ENCODE measurements at places on chromosomes 7 and 10.

DNA sequence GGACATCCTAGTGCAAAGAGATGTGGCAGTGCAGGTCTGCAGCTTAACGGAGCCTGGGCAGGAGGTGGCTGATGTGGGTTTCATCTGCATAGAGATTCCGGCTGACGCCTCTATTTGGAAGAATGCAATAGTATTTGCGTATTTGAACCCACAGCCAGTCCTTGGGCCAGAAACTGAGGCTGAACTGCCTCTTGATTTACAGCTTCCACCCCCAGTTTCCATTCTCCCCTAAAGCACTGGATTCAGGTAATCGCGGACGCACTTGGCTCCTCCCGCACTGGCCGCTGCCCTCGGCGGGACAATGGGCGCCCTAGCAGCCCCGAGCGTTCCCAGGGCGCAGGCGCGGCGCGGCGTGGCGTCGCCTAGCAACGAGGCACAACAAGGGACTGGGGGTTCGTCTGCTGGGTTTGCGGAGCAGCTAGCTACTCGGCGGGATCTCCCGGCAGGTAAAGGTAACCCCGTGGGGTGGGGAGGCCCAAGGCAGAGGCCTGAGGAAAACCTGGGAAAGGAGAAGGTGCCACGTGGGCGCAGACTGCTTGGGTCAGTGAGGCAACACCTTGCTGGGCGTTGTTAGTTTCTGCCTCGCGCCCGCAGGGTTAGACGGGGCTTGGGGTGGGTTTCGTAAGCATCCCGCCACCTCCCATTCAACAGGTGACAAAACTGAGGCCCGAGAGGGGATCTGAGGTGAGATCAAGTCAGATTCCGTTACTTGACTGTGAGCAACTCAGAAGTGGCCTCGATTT, at the start of gene ARMC3:
Gene ARMC3, plus strand, starts transcription at position 393 of the 743 bp plus-strand sequence. CDS start 3,944 bp downstream, outside the sequence.
- no peak for DNase-seq

DNA sequence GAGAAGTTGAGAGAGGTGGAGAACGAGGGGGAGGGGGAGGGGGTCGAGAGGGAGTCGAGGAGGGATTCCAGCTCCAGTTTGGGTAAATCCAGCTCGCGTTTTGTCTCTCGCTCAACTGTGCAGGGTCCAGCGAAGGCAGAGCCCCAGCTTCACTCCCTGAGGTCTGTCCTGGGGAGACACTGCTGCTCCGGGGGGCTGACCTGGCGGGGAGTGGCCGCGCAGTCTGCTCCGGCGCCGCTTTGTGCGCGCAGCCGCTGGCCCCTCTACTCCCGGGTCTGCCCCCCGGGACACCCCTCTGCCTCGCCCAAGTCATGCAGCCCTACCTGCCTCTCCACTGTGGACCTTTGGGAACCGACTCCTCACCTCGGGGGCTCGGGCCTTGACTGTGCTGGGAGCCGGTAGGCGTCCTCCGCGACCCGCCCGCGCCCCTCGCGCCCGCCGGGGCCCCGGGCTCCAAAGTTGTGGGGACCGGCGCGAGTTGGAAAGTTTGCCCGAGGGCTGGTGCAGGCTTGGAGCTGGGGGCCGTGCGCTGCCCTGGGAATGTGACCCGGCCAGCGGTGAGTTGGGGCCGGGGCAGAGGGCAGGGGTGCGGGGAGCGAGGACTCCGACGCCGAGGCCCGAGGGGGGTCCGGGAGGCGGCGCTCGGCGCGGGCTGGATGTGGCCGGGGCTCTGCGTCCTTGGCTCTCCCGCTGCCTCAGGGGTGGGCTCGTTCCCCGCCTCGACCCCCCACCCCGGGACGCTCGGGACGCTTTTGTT, at the start of gene TET1:
Gene TET1, plus strand, starts transcription at position 152 of the 757 bp plus-strand sequence. CDS start 12,002 bp downstream, outside the sequence.
- DNase-seq = peak; percentile 91

- no peak for DNase-seq
Observed at GRCh38 chr7:85896531-85896930, 709.7 kb upstream of the SEMA3D start.

GRCh38 chr7:141200191-141201108, 126.6 kb downstream of the TMEM178B start:
- DNase-seq = no peak

DNA sequence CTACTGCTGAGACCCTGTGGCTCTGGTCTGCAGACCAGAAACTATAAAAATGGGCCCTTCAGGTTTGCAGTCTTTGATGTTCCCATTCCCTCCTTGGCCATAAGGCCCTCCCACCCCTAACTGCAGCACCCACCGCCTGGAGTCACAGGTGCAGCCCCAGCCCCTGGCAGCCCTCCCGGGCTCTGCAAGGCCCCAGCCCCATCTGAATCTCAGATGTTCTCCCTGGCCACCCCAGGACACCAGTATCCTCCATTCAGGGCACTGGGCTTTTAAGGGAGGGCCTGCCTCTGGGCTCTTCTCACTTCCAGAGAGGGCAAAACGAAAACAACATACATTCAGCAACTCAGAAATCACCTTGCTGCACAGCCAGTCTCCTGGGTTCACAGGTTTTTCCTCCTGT, 107.7 kb upstream of the RET start:
- DNase-seq = no peak

- no peak for DNase-seq
Observed at GRCh38 chr7:99218406-99219184, 10.7 kb upstream of the KPNA7 start.

- DNase-seq = no peak
Observed at GRCh38 chr7:11485636-11486035, 346.4 kb downstream of the THSD7A start.

DNA sequence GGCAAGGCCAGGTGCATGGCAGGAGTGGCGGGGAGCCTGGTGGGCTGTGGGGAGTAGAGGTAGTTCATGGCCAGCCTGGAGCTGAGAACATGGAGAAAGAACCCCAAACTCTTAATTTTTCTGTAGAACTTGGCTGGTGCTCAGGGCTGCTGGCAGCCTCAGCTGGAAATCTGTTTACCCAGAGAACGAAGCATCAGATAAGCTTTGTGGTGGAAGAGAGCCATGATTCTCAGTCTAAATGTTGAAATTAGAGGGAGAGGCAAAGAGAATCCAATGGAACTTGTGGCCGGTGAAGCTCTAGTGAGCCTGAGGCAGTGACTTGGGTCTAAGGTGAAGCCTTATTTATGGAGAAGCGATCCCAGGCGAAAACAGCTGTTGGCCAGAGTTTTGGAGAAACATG, 126.4 kb downstream of the CCDC3 start:
- no peak for DNase-seq

- peak; percentile 67 for DNase-seq
Observed at GRCh38 chr7:50304911-50305582, 531 bp downstream of the IKZF1 start.

- no peak for DNase-seq
Observed at GRCh38 chr7:115269486-115269885, 347.6 kb downstream of the MDFIC start.

DNA sequence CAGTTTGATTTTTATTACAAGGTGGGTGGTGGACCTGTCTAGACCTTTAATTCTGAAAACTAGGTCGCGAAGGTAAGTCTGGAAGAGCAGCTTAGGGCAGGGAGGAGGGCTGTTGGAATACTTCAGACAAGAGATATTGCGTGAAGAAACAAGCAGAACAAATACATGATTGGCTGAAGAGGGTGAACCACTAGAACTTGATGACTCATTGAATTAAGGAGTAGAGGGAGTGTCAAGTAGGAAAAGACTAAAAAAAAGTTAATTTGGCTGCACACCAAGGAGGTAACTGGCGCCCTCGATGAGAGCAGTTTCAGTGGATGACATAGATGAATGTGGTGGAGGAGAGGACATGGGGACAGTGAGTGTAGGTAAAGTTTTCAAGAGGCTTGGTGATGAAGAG, 41.3 kb downstream of the WNT2 start:
- peak; percentile 7 for DNase-seq

DNA sequence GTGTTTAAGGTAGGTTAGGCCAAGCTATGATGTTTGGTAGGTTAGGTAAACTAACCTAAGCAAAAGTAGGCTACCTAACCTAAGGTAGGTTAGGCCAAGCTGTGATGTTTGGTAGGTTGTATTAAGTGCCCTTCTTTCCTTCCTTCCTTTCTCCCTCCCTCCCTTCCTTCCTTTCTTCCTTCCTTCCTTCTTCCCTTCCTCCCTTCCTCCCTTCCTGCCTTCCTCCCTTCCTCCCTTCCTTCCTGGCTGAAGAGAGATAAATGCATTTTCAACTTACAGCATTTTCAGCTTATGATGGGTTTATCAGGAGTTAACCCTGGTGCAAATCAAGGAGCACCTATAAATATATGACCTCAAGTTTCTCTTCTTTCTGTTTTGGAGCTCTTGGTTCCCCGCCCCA, 56.2 kb downstream of the SND1 start:
- no peak for DNase-seq

GRCh38 chr7:30789334-30789711, 18.1 kb downstream of the MINDY4 start:
- DNase-seq = peak; percentile 34

GRCh38 chr7:125927556-125927955, 997.9 kb upstream of the POT1 start:
- peak; percentile 15 for DNase-seq

- DNase-seq = no peak
Observed at GRCh38 chr7:90225181-90225580, 13.6 kb downstream of the STEAP2 start.

GRCh38 chr10:3805791-3806461, 20.9 kb upstream of the KLF6 start:
- peak; percentile 76 for DNase-seq

GRCh38 chr7:46448478-46448877, 527.4 kb upstream of the IGFBP3 start:
- no peak for DNase-seq

DNA sequence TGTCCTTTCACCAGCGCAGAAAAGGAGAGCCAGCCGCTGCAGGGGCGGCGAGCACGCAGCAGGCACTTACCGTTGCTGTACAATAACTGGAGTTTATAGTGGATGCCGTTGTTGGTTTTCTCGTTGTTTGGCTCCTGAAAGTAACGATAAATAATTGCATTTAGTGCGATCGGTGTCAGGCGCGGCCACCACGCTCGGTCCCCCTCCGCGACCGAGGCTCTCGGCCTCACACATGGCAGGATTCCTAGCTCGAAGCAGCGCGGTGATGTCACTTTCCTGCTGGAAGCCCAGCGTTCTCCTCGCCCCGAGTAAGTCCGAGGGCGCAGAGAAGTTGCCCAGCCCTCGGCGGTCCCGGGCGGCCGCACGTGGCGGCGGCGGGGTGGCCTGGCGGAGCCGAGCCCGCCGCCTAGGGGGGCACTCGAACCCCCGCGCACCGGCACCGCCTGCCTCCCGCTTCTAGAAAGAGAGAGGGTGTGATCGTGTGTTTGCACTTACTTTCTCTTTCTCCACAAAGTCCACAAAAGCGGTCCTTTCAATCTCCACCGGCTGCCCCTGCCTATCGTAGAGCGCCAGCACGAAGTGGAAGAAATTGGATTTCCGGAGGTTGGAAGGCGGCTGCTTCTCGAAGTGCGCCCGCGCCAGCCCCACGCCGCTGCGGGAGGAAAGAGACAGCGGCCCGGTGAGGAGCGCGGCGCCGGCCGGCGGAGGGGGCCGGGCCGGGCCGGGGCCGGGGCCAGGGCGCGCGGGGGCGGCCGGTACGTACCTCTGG, 1.0 kb downstream of the EBF3 start:
- DNase-seq = no peak

GRCh38 chr7:23347682-23348180, 48.6 kb downstream of the MALSU1 start:
- DNase-seq = peak; percentile 75

GRCh38 chr7:27189997-27190748, 5.1 kb upstream of the HOXA11 start:
- no peak for DNase-seq

GRCh38 chr10:101749047-101750016, 26.6 kb downstream of the FGF8 start:
- DNase-seq = peak; percentile 45

DNA sequence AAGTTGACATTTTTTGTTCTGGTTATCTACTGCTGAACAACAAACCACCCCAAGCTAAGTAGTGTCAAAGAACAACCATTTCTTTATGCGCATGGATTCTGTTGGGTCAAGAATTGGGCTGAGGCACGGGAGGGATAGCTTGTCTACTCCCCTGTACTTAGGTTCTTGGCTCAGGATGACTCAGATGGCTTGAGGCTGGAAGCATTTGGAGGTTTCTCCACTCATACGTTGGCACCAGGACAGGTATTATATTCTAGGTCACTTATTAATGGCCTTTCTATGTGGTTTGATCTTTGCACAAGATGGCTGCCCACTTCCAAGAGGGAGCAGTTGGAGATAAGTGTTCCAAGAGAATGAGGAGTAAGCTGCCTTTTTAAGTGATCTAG, 11.8 kb upstream of the TFAM start:
- no peak for DNase-seq

GRCh38 chr7:159027789-159028507, 116.7 kb downstream of the VIPR2 start:
- DNase-seq = no peak
